Stimulated activated CD4-positive, alpha-beta T cell treated with anti-CD3 and anti-CD28 coated beads, Interleukin-1b, Interleukin-23, amount 100 ng/mL, for 1 hour (primary cell): ENCODE measurements at places on chromosomes 1 and 21.

DNA sequence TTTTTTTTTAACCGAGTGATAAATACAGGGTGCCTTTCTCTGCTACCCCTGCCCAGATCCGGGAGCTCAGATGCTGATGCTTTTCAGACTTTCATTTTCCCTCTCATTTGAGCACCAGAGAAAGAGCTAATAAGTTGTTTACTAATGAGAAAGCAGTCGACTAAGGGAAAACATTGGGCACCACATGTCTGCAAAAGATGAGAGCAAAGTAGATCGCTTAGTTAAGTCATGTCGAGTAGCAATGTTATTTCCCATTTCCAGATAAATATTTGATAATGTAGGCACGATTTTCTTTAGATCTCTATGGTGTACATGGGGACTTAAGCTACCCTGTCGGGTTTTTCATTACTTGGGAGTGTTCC, 1.2 kb downstream of the PKN2 start:
- DNase-seq = no peak

DNA sequence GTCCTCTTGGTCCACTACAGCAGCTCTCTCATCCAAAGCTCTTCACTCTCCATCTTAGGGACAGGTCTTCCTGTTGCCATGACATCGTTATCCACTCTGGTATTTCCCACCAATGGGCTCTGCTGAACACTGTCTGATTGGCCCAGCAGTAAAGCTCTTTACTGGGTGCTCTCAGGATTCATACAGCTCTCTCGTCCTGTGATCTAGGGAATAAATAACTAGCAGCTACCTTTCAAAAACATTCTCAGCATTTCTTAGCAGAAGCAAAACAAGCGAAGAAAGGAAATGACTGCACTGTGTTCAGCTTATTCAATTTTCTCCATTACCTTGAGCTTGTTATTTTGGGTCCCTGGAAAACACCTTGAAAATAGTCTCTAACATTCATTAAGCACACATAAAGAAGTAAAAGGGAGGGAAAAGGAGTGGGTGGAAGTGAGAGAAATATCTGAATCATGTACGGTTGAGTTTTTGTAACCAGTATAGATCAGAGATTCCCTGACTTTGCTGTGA, 163.4 kb upstream of the SGIP1 start:
- DNase-seq = no peak

- DNase-seq = no peak
Observed at GRCh38 chr1:44114098-44114497, 4.5 kb upstream of the KLF17 start.

DNA sequence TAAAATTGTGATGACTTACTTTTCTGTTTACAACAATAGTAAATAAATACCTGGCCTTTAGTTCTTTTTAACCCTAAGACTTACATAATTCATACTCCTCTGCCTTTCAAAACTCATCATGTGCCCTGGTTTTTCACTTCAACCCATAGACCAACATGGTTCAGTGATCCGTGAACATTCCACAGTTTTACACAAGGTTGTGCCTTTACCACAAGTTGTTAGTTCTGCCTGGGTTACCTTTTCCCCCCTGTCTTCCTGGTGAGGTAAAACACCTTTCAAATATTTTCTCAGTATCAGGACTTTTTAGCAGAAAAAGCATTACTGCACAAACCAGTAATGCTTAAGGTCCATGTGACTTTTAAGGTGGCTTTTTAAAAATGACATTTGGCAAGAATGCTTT, 1466.4 kb downstream of the PLA2G4A start:
- no peak for DNase-seq

DNA sequence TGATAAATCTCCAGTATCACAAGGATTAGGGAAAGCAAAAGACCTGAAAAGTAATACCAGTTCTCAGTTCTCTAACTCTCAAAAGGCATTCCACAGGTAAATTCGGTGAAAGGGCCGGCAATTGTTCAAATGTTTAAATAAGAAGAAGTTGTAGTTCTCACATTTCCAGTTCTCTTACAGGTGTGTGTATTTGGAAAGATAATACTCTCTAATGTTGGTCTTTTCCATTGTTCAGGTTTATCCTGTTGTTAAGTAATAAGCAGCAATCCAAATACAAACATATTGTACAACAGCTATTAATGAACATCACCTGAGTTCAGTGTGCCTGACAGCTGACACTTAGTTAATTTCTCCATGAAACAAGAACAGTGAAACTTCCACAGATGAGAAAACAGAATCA, 13.2 kb upstream of the PRKAB2 start:
- no peak for DNase-seq

- no peak for DNase-seq
Observed at GRCh38 chr1:19405195-19405760, 80.1 kb downstream of the CAPZB start.

DNA sequence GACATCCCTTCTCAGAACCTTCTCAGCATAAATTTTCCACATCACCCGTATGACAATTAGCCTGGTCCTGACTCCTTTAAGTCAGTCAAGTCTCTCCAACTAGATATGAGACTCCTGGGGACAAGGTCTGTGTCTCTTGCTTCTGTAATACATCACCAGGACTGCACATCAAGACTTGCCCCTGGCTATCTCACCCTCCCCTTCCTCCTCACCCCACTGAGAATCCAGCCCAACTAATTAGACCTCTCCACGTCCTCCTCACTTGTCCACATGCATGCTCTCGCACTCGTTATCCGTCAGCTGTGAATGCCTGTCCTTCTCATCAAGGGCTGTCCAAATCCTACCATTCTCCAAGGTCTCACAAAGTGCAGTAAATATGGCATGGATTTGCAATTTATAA, 542.8 kb downstream of the PTPRU start:
- no peak for DNase-seq
